ENCODE measurements at places on chromosomes 1 and 21. TPM values are rescaled to one million over a fixed set of nuclear protein-coding genes. Genes with fewer than 3 reads are reported as not detected.

GRCh38 chr1:207581496-207582153 is 63.3 kb upstream of the CR1L start:
- no peak for DNase-seq

- no peak for DNase-seq
Observed at GRCh38 chr1:168083456-168084325, 53.0 kb downstream of the GPR161 start.

GRCh38 chr1:152486400-152487006 is 24.1 kb upstream of the LCE5A start:
- DNase-seq, result no peak

DNA sequence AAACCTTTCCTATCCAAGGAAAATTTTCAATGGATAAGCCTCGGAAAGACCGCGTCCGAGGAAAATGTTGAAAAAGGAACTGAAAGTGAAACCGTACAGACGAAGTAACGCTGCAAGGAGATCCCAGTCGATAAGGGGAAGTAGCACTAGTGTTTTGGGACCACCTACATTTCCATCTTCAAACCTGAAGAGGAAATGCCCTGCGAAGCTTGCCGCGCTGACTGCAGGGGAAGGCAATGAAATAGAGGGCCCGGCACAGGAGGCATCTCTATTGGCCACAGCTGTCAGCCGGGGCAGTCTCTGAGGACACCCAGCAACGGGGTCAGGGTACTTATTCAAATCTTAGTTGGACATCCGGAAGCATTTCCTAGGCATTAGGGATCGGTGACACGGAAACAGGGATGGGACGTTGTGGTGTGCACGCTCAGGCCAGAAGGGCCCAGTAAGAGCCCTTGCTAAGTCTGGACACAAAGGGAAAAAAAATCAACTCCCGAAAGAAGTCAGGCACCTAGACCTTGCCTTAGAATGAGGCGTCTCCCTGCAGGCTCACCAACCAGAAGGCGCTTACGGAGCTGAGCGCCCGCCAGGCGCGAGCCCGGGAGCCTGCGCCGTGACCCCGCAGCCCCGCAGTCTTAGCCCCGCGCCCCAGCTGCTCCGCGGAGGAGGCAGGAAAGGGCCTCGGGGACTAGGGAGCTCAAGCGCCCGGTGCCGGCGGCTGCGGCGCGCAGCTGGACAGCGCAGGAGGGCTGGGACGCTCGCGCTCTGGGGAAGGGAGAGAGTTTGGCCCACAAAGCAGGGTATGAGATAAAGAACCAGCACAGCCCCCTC is 655 bp downstream of the USF1 start:
- peak; percentile 68 for DNase-seq

- DNase-seq, result no peak
Observed at GRCh38 chr1:59833022-59833421, 18.3 kb downstream of the HOOK1 start.

- DNase-seq, result no peak
Observed at GRCh38 chr1:213122514-213122929, 71.5 kb downstream of the RPS6KC1 start.

- DNase-seq, result no peak
Observed at GRCh38 chr1:178052650-178053461, 41.0 kb upstream of the RASAL2 start.

GRCh38 chr21:45075596-45076244 is 1.3 kb downstream of the ADARB1 start:
- DNase-seq, result no peak

- no peak for DNase-seq
Observed at GRCh38 chr1:236027104-236027503, 37.8 kb downstream of the NID1 start.

DNA sequence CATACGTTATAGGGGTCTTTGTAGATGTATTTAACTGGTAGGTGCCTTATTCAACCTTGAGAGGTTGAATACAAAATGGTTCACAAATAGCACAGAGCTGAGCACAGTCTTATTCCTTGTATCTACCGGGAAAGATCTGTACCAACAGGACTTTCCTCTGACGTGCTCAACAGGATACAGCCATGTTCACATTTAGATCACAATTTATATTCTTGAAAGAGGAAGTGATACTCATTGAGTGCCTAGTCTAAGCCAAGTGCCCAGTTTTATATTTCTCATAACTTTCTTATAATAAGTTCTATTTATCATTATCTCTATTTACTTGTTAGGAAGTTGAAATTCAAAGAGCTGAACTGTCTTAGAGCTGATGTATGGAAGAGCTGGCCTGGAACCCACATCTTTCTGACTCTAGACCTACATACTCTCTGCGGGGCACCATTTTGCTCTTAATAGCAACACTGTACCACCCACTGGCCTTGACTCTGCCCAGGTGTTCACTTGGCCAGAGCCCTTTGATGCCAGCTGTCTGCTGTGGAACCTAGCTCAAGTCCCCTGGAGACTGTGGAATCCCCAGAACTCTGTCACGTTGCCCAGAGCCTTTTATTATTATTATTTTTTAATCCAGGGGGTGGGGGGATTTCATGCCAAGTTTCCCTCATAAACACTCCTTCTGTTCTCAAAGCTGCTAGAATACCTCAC is 156.2 kb downstream of the TPR start:
- no peak for DNase-seq

DNA sequence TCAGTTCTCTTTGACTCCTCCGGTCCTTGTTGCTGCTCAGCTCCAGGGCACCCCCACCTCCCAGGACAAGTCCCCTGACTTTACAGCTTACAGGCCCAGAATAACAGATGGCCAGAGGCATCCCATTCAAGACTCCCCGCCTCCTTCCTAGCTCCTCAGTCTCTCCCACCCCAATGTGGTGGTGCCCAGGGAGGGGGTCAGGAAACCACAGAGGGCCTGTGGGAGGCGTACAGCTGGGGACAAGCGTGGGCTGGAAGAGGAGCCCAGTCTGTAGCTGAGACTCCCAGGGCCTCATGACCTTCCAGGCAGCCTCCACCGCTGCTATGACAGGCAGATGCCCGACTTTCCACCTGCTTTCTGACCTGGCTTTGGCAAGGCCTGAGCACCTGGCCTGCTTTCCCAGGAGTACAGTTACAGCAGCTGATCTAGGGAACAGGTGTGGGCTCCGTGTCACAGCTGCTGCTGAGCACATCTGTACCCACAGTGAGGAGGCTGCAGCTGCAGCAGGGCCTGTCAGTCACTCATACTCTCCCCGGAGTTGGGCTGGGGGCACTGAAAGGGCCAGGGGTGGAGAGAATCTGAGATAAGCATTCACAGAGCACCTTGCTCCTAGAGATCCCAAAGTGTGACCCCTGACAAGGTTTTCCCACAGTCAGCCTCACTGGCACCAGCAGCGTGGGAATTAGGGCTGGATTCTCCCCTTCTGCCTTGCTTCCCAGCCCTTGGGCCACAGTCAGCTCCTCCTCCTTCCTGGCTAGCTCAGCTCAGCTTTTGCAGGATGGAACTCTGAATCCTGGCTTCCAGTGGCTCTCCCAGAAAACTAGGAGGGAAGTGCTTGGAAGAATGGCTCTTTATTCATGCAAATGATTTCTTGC is 7.1 kb upstream of the NAV1 start:
- no peak for DNase-seq

DNA sequence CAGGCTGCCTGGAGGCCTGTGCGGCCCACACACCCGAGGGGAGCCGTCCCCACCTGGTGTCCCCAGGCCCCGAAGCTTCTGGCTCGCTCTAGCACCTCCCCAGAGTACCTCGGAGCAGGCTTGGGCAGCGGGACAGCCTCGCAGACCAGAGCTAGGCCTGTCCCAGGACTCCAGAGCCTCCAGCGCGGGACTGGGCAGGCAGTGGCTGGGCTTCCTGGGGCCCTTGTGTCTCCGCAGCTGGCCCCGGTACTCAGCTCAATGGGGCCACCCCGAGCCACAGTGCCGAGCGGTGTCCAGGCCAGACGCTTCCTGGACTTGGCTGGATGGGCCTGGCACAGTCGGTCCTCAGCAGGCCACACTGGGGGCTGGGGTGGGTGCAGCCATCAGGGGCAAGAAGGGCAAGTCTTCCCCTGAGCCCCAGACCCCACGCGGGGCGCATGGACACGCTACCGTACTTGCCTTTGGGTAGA is 4.9 kb downstream of the SCNN1D start:
- no peak for DNase-seq

- DNase-seq, result no peak
Observed at GRCh38 chr1:94526152-94526980, 15.2 kb downstream of the F3 start.

- no peak for DNase-seq
Observed at GRCh38 chr1:42136466-42136865, 16.7 kb upstream of the GUCA2B start.

DNA sequence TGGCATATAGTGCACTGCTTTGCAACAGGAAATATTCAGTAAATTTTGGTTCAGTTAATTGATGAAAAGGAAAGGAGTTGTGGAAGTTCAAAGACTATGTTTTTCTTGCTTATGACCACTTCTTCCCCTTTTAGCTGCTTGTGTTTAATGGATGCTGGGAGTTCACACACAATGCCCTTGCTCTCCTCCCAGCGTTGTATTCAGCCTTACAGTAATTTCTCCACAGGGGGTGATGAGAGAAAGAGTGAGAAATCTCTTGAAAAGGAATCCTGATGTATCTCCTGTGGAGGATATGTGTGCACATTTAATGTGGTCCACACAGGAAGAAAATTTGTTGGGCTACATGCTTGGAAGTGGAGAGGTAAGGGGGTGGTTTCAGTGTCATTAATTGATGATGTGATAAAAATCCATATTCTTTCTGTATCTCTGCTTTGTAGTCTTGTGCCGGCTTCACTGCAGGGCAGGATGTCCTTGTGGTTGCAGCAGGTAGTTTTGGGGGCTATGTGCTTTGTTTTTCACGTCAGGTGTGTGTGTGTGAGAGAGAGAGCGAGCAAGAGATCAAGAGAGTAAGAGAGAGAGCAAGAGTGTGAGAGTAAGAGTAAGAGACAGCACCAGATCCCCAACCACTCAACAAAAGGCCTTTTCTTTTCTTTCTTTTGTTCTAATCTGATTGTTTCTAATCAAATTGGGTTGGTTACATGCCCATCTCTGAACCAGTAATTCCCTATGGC is 204.4 kb downstream of the RWDD3 start:
- DNase-seq, result no peak

DNA sequence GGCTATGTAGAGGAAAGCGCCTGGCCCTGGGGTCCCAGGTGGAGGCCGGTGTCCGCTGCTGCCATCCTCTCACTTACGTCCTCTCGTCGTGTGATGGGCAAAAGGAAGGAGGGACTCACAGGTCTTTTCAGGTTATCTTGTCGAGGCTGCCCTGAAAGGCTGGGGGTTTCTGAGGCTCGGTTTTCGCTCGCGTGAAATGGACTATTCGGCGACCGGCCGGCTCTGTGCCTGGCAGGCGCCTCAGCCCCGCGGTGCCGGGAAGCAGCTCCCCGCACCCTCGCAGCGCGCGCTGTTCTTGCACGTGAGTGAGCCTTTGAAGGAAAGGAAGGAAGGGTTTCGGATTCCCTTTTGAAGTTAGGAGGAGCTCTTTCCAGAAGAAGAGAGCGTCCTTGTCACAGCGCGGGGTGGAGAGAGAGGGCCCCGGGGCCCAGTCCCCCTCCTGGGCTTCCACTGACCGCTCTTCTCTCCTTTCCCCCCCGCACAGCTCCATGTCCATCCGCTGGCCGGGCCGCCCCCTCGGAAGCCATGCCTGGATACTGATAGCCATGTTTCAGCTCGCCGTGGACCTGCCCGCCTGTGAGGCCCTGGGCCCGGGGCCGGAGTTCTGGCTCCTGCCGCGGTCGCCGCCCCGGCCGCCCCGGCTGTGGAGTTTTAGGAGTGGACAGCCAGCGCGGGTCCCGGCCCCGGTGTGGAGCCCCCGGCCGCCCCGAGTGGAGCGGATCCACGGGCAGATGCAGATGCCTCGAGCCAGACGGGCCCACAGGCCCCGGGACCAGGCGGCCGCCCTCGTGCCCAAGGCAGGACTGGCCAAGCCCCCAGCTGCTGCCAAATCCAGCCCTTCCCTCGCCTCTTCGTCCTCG is 57.2 kb downstream of the AJAP1 start:
- no peak for DNase-seq

GRCh38 chr1:21439721-21440629 is at the start of gene NBPF3:
Gene NBPF3 (plus strand): TSS chr1:21440137. CDS start chr1:21445087, 4,950 bp downstream.
- DNase-seq, result peak; percentile 94

GRCh38 chr1:212158912-212159796 is 123.6 kb downstream of the DTL start:
- DNase-seq, result no peak

GRCh38 chr1:99603699-99604560 is 42.0 kb upstream of the PALMD start:
- DNase-seq, result no peak

GRCh38 chr1:217036757-217037156 is 313.5 kb upstream of the ESRRG start:
- DNase-seq, result no peak

- no peak for DNase-seq
Observed at GRCh38 chr1:44246806-44247205, 33.5 kb downstream of the DMAP1 start.

DNA sequence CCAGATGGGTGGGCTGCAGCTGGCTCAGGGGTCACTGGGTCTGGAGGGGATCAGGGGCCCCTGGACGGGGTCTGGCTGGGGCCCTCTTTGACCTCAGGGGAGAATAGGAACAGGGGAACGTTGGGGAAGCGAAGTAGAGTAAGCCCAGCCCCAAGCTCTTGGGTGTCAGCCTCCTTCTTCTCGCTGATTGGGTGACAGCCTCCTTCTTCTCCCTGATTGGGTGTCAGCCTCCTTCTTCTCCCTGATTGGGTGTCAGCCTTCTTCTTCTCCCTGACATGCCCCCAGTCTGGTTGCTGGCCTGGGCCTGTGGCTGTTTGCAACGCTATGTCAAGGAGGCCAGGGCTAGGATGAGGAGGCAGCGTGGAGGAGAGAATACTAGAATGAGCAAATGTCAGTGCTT is 76.7 kb upstream of the CASZ1 start:
- DNase-seq, result no peak

DNA sequence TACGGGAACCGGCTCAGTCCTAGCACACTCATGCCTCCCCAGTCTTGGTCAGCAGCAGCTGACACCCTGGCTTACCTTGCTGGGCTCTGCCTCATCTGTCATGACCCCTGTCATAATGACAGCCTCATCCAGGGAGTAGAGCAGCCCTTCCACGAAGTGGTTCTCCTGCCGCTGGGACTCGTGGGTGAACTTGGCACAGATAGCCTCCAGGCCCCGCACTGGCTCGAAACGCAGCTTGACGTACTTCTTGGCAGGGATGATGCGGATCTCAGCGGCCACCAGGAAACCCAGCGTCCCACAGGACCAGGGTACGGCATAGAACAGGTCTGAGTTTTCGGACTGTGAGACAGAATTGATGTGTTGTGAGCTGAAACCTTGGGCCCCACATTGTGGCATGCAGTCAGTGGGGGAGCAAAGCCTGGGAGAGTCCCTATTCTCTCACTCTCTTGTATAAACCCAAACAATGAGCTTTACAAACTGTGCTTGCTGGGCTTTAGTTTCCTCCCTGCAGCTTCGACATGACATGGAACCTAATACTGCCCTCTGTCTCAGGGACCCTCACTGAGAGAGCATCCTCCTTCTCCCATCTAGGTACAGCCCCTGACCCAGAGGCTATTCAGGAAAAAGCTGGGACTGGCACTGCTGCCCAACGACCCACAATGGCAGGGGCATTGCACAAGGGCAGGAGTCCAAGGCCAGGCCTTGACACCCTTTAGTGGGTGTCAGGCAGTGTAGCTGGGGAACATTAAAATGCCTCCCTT is 15.5 kb downstream of the DHCR24 start:
- no peak for DNase-seq

- DNase-seq, result no peak
Observed at GRCh38 chr1:227169343-227169742, 148.9 kb downstream of the CDC42BPA start.

PCBP3 gene
- total RNA-seq, result 0.23 TPM

HRNR gene
- not detected for total RNA-seq

LCE2B gene
- not detected for total RNA-seq

CLEC20A gene
- not detected for total RNA-seq

MIXL1 gene
- not detected for total RNA-seq

MR1 gene
- 15.3 TPM for total RNA-seq

RBM11 gene
- 1.3 TPM for total RNA-seq

VTCN1 gene
- not detected for total RNA-seq

LRRN2 gene
- total RNA-seq, result 3.4 TPM

KCNA3 gene
- not detected for total RNA-seq

Data from MG63 (cell line).